ENCODE measurements at places on chromosomes 11 and 22. TPM values are rescaled to one million over a fixed set of nuclear protein-coding genes. Genes with fewer than 3 reads are reported as not detected.
A peak's percentile ranks its signal among the peaks of the same experiment; 100 is the strongest.

- no peak for DNase-seq
These were observed 66.6 kb upstream of the PRODH start for GRCh38 chr22:19002684-19003038.

- DNase-seq: no peak
These were observed 534 bp downstream of the RBFOX2 start for GRCh38 chr22:36027935-36028645.

GRCh38 chr11:15490535-15490934 lies 375.8 kb downstream of the INSC start:
- DNase-seq: no peak

GRCh38 chr11:100908746-100909145 lies 220.9 kb downstream of the PGR start:
- no peak for DNase-seq

- no peak for DNase-seq
These were observed 656.1 kb downstream of the OPCML start for GRCh38 chr11:132876239-132876638.

DNA sequence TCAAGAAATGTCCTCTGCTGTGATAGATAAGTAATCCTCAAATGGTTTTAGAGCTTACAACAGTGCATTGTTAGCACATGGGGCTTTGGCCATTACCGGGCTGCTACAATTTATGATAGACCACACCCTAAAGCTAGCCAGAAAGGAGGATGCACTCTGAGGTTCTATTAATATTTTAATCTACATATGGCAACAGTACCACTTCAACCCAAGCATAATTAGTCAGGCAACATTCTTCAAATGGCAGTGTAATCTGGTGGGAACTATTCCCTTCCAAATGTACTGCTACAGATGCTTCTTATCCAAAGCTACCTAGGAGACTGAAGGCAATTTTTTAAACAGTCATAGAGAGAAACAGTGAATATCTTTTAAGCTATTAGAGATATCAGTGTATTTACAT lies 697.6 kb downstream of the KCNA4 start:
- no peak for DNase-seq

GRCh38 chr22:43566021-43566420 lies 154.2 kb downstream of the MPPED1 start:
- DNase-seq: no peak

DNA sequence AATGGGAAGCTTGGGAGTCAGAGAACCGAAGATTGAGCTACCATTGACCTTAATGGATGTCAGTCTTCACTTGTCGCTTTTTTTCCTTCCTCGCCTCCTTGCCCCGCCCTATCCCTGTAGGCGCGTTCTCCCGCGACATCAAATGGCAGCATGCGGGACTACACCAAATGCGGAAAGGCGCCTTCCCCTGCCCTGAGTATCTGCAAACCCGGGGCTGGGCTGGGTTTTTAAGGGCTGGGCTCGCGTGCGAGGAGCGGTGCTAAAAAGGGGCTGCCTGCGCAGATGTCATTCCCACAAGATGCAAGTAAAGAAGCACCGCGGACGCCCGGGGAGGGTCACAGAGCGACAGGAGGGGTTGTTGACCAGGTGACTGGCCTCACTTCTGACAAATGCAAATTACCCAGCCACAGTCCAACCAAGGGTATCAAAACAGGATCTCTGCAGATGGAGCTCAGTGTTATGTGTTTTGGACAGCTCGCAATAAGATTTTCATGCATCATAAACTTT lies 4.7 kb upstream of the FAM111B start:
- DNase-seq: peak; percentile 74

- DNase-seq: no peak
These were observed 85.5 kb downstream of the NELL1 start for GRCh38 chr11:20754933-20755332.

GRCh38 chr11:67699521-67699920 lies 25.1 kb upstream of the ALDH3B2 start:
- DNase-seq: no peak

- no peak for DNase-seq
These were observed 30.0 kb downstream of the PRR14L start for GRCh38 chr22:31719850-31720471.

GRCh38 chr11:120929090-120929489 lies 94.8 kb upstream of the TBCEL start:
- no peak for DNase-seq

The MPZL2 gene
- 3.2 TPM for total RNA-seq

The FKBP2 gene
- total RNA-seq: 37.1 TPM

The KCTD14 gene
- 0.38 TPM for total RNA-seq

The KRTAP5-11 gene
- total RNA-seq: not detected

The FJX1 gene
- 25.9 TPM for total RNA-seq

The FOLR2 gene
- 1.5 TPM for total RNA-seq

The TRMT2A gene
- 94.6 TPM for total RNA-seq

The OR56A1 gene
- not detected for total RNA-seq

The GRM5 gene
- not detected for total RNA-seq

All from GM12878 (cell line).